ENCODE measurements at places on chromosomes 11 and 22.

DNA sequence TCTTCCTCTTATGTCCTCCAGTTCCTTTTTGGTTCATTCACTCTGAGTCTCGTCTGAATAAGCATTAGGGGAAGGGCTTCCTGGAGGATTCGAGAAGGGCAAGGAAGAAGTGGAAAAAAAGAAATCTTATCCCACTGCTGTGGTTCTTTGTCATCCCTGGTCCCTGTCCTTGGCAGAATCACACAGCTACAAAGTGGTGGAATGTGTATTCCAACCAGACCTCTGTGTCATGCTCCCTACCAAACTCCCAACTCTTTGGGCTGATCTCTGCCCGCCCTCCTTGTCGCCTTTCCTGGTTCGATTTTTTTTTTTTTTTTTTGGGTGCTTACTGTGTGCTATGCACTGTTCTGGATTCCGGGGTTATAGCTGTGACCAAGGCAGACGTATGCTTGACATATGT, 61.0 kb downstream of the TEAD1 start:
- no peak for DNase-seq

- DNase-seq, result peak; percentile 32
Observed at GRCh38 chr22:27668828-27669797, 132.4 kb downstream of the MN1 start.

DNA sequence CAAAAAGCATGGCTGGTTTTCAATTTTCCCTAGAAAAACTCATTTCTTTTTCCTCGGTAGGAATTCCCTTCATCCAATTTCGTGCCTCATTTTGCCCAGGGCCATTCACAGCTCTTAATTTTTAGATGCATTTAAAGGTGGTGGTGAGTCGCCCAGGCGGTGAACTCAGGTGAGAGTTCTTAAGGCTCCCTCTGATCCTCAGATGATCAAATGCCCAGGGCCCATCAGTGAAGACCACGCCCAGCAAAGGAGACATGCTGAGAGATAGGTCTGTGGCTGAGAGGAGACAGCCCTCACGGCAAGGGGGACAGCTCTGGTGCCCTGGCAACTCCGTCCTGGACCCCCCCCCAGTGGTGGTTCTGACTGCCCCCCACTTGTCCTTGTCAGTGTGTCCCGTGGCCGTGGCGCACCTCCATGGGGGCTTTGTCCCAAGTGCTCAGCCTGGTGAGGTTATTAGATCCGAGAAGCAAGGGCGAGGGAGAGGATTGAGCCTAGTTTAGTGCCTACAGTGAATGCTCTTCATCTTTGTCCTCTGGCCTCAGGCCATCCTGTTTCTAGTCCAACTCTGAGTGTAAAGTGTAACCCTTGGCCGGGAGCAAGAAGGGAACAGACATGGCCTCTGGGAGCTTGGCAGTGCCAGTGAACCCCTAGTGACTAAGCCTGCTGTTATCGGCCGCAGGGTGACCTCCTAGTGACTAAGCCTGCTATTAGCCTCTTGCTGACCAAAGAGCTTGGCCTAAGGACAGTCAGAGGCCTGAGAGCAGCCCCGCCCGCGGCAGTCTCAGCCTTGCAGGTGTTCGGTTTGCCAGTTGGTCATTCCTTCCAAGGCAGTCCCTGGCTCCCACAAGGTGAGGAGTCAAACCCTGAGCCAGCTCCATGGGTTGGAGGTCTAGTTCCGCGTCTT, 83.5 kb downstream of the CTTN start:
- DNase-seq, result peak; percentile 88

DNA sequence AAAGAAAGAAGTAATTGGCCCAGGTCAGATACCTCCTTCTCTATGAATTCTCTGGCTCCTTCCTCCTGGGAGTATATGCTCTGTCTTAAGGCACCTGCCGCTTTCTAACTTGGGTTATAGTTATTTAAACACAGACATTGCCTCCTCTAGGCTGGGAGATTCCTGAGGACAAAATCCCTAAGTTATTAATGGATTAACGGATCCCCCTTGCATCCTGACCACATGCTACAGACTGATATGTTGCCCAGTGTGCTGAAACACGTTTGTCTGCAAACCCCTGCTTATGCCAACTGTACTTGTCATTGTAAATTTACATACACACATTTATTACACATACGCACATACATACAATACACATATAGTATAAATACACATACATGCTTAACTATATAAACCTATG, 35.3 kb downstream of the PACSIN2 start:
- DNase-seq, result no peak

DNA sequence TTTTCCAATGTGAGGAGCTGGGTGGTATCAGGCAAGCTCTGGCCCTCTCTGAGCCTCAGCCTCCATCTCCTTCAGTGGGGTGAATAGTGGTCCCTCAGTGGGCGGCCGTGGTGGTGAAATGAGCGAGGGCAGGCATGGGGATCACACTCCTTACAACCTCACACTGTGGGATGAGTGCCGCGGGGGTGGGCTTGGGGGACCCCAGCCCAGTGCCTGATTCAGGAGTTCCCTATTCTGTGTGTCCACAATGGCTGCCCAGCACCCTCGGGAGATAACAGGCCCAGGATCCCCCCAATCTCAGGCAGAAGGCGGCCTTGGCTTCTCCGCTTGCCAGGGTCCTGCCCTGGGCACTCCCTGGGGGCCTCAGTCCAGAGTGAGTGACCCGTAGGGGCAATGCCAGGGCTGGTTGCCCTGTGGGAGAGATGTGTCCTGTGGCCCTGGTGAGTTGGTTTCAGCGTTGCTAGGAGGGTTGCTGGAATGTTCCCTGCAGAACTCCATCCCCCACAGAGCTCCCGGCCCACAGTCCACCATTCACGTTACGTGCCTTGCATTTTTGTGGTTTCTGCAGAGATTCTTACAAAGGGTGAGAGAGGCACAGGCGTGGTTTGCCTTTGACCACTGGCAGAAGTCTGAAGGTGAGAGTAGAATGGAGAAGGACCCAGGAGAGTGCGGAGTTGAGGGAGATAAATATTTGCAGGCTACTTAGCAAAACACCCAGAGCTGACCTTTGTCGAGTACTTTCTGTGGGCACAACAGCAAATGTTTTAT, 2.9 kb downstream of the ALDH3B1 start:
- DNase-seq, result peak; percentile 85

DNA sequence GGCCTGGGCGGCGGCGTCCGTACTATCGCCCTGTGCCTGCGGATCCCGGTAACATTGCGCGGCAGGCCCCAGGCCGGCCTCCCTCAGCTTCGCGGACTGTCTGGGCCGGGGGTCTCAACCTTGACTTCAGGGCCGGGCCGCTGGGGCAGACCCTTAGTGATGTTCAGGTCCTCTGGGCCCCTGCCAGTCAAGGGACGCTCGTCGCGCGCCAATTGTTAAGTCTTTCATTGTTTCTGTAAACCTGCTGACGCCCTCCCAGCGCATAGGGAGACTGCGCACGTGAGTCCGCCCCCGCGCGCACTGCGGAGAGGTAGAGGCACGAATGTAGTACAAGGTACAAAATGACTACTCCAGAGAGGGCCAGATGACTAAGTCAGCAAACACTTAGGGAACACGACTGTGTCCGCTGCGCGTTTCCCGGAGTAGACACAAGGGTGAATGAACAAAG, 451 bp upstream of the HDHD5 start:
- DNase-seq, result peak; percentile 56

Data from fibroblast of mammary gland (primary cell).